ENCODE measurements at places on chromosomes 16 and 17.

GRCh38 chr16:86354641-86355513 is 155.4 kb upstream of the FOXF1 start:
- DNase-seq = no peak

DNA sequence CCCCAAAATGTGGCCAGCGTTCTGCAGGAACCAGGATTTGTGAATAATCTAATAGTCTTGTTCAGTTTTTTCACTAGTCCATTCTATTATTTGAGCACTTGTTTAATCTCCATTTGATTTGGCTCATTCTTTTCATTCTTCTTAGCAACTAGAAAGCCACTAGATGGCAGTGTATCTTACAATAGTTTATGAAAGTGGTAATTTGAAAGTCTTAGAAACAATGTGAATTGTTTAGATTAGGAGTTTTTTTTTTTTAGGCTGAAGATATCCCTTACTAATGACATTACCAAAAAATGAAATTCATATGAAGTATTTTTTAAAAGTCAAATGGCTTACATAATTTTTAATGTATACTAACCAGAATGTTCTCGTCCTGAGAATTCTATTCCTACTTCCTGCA is 6.7 kb downstream of the ERI2 start:
- DNase-seq = peak; percentile 22

- no peak for DNase-seq
Measured at GRCh38 chr16:10541366-10541765, 39.0 kb downstream of the EMP2 start.

DNA sequence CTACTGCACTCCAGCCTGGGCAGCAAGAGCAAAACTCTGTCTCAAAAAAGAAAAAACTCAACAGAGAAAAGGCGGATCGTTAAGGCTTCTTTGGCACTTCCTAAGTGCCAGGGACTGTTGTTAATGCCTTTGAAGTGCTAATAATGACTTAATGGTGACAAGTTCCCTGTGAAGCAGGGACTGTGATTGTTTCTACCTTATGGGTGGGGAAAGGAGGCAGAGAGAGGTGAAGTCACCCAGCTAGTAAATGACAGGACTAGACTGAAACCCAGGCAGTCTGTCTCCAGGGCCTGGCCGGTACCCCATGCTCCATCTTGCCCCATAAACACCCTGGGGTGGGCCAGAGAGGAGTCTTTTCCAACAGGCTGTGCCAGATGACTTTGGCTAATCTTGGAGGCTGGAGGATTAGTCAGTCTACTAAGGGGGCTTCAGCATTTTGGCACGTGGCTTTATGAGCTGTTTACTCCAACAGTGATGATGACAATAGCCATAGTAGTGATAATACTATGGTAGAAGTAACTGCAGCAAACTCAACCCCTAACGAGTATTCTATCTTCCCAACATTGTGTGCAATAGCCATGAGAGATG is 26.9 kb downstream of the ABCC1 start:
- DNase-seq = no peak

DNA sequence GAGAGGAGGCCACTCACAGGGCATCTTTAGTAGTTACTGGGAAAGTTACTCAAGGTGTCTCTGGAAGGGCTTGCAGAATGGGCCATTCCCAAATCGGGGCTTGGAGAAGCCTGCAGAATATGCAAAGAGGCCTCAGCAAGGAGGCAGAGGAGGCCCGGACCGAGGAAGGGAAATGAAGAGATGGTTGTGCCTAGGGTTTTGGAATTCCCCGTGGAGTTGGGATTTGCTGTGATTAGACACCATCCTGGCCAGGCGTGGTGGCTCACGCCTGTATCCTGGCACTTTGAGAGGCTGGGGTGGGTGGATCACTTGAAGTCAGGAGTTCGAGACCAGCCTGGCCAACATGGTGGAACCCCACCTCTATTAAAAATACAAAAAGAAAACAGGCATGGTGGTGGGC is 193.0 kb downstream of the IRF8 start:
- no peak for DNase-seq

DNA sequence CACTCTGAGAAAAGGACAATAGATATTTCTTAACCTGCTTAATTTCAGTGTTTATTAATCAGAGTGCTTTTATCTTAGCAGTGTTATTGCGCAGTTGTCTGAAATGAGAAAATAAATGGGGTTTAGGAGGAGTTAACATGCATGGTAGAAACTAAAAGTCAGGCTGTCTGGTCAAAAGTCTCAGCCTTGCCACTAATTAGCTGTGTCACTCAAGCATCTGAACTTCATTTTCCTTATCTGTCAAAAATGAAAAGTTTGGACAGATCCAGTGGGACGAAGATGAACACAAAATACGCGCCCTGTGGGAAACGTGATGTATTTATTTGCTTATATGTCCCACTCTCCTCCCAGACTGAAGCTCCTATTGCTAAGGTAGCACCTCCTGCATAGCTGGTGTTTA is 6.3 kb upstream of the MEIOB start:
- DNase-seq = no peak

- DNase-seq = no peak
Measured at GRCh38 chr17:39744075-39744835, 6.5 kb downstream of the GRB7 start.

DNA sequence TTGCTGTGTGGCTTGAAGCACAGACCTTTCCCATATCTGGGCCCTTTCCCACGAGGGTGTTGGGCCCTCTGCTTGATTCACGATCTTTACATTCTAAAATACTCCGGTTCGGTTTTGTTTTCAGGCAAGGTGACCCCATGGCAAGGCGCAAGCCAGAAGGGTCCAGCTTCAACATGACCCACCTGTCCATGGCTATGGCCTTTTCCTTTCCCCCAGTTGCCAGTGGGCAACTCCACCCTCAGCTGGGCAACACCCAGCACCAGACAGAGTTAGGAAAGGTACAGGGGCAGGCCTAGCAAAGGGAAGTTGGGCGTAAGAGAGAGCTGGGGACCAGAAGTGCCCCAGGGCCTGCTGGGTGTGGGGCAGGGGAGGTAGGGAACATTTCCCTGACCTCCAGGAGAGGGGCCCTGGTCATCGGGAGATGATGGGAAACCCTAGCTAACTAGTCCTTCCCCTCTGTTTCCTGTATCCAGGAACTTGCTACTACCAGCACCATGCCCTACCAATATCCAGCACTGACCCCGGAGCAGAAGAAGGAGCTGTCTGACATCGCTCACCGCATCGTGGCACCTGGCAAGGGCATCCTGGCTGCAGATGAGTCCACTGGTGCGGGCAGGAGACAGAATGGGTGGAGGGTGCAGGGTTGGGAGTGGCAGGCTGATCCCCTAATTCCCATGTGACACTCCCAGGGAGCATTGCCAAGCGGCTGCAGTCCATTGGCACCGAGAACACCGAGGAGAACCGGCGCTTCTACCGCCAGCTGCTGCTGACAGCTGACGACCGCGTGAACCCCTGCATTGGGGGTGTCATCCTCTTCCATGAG is 1.4 kb downstream of the ALDOA start:
- no peak for DNase-seq

GRCh38 chr17:40580140-40580539 is 14.9 kb upstream of the CCR7 start:
- DNase-seq = no peak

GRCh38 chr16:84117494-84117843 is 727 bp upstream of the MBTPS1 start:
- peak; percentile 43 for DNase-seq

- peak; percentile 38 for DNase-seq
Measured at GRCh38 chr16:50160495-50161164, 7.5 kb downstream of the TENT4B start.

DNA sequence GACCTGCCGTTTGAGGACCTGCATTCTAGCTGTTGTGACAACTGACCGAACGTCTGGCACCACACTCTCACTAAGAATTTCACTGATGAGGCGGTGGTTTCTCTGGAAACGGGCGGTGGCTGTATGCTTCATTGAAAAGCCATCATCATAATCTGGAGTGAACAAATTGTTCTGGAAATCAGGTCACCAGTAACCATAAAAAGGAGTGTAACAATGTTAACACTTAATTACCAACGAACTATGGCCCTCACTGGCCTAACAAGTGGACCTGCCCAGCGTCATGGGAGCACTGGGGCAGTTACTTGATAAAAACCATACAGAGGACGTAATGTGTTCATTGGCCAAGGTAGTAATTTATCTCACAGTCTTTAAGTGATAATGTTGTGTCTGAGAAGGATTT is 15.4 kb downstream of the SMARCE1 start:
- no peak for DNase-seq

- DNase-seq = no peak
Measured at GRCh38 chr16:2036200-2036966, 9.7 kb downstream of the NHERF2 start.

DNA sequence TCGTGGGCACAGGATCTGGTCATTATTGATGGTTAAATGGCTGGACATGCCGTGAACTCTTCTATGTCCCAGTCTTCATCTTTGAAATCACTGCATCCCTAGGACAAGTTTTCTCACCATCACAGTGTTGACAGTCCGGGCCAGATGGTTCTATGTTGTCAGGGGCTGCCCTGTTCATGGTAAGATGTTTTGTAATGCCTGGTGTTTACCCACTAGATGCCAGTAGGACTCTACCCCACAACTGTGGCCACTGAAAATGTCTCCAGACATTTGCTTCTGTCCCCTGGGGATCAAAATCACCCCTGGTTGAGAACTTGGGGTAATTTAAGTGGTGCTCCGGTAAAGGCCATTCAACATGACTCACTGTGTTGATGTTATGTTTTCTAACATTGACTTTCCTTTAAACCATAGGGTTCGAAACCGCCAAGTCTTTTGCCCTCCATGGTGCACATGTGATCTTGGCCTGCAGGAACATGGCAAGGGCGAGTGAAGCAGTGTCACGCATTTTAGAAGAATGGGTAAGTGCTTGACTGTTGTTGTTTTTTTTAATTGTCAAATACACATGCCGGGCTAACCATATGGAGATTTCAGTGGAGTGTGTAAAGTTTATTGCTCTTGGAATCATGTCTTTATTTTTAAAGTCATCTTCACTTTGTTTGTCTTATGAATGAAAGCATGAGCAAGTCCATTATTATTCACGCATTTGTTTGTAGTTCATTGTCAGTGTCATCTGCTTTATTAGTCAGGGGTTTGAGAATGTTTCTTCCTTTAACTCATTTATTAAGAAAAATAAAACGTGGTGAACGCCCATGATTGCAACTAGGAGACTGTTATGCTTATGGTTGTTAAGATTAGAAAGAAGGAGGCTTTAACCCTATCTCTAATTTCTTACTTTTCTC is 64.6 kb downstream of the WWOX start:
- DNase-seq = no peak

DNA sequence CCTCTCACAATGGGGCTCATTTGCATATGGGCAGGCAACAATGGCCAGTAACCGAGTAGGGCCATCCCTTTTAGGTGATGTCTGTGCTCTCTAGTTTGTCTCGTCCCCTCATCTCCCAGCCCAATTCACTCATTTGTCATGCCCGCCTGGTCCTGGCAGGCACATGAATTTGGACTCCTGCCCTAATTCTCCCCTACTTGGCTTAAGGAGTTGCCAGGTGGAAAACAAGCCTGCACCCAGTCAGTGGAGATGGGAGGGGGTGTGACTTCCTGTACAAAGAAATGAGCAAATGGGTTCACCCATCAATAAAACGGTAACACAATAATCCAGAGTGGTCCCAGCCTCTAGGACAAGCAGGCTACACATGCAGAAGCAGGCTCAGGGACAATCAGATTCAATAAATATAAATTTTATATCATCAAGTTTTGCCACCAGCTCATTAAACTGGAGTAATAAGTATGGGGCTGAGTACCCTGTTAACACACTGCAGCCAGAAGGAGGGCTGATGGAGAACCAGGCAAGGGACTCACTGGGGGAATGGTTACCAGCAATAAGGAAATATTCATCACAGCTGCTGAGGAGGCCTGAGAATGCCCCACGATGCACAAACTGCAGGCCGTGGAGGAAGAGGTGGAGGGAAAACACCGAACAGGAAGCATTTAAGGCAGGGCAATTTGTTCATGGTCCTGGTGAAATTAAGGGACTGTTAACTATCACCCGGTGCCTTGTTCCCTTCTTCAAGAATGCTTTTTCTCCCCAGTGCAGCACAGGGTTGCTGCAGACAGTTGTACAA is 84.4 kb upstream of the GPRC5B start:
- DNase-seq = no peak

GRCh38 chr17:28634206-28634865 is 10.6 kb downstream of the BLTP2 start:
- no peak for DNase-seq

GRCh38 chr16:55901566-55902217 is 26.5 kb upstream of the CES5A start:
- no peak for DNase-seq

DNA sequence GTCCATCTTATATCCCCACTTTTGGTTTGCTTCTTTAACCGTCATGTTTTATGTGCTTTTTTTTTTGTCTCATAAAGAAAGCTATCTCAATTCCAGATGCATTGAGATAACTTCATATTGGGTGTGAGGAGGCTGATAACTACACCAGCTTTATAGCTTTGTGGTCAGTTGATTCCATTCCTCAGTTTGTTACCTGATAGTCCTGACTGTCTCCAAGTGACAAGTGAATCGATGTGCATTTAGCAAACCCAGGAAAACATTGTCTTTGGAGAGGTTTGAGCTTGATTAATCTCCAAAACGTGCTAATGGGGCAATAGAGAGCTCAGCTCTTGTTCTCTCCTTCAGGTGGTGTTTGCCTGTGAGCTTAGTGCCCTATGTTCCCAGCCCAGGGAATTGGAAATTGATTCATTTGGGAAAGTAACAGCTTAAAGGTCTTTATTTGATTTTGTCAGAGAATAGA is 22.7 kb downstream of the HS3ST3B1 start:
- DNase-seq = no peak

- DNase-seq = no peak
Measured at GRCh38 chr16:31371619-31372484, 16.9 kb downstream of the ITGAX start.

- DNase-seq = peak; percentile 83
Measured at GRCh38 chr16:2968368-2968737, 795 bp upstream of the PAQR4 start.

- no peak for DNase-seq
Measured at GRCh38 chr17:16877099-16877498, 94.8 kb downstream of the TNFRSF13B start.

DNA sequence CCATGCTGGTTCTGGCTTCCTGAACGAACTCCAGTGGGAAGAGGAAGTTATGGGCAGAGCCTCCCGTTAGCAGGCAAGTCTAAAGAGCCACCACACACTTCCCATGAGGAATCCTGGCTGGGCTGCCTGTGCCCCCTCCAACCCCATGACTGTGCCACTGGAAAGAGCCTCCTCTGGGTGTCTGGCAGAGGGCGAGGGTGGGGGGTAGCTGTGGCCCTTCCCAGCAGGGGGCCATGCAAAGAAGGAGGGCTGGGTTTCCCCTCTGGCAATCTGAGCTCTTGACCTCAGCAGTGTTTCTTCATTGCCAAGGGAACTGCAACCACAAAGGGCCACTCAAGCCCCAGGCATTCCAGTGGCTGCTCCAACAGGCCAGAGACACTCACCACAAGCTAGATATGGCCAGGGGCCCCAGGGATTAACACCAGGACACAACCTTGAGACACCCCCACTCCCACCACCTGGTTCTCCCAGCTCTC is 1.7 kb upstream of the RRAD start:
- DNase-seq = no peak

Measured in K562 (cell line).